HT1080 (cell line): ENCODE measurements at places on chromosomes 11 and 22.

GRCh38 chr11:48051217-48051830 is 71.0 kb downstream of the PTPRJ start:
- DNase-seq = no peak

GRCh38 chr11:46800177-46800576 is 45.9 kb downstream of the CKAP5 start:
- no peak for DNase-seq

GRCh38 chr22:42343531-42344081 is 73.2 kb upstream of the TCF20 start:
- no peak for DNase-seq

- DNase-seq = peak; percentile 68
Observed at GRCh38 chr11:820655-821511, 2.2 kb downstream of the PNPLA2 start.

GRCh38 chr11:13692172-13692571 is 23.7 kb downstream of the FAR1 start:
- no peak for DNase-seq

GRCh38 chr11:111360150-111361043 is 18.7 kb downstream of the POU2AF1 start:
- DNase-seq = no peak

- no peak for DNase-seq
Observed at GRCh38 chr11:12140186-12140793, 29.9 kb downstream of the MICAL2 start.
